ENCODE measurements at places on chromosomes 7 and 10.

DNA sequence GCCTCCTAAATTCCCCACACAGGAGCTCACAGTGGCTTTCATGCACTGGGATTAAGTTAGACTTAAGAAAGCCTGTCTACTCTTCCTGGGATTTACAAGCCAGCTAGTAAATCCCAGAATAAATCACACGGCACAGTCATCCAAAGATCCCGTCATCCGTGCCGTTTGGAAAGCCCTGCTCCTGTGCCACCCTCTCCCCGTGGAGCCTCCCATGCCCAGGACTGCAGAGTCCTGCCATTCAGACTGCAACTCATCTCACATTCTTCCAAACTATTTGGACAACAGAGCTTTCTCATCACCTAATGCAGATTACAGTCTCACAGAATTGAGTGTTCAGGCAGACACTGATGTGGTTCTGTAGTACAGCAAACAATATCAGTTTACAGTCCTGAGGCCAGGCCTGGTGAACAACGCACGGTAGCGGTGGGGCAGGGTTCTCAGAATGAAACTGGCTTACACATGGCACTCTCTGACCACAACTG lies 166.5 kb downstream of the EGFR start:
- no peak for DNase-seq

- DNase-seq: no peak
These were observed 5.9 kb upstream of the INHBA start for GRCh38 chr7:41708581-41709358.

DNA sequence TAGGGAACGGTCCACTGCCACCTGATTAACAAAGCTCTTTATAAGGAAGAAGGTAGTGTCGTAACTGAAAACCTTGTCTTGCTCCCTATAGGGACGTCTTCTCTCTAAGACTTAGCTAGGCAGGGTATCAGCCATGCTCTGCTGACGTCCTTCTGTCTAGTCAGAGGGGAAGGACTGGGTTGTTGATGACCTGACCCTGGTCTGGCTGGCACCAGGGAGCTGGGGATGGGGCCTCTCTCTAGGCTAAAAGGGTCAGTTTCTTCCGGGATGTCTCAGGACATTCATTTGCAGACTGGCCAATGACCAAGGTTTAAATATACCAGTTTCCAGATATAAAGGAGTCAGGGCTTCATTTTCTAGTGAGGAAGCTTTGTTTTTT lies 9.6 kb downstream of the CYP17A1 start:
- no peak for DNase-seq

DNA sequence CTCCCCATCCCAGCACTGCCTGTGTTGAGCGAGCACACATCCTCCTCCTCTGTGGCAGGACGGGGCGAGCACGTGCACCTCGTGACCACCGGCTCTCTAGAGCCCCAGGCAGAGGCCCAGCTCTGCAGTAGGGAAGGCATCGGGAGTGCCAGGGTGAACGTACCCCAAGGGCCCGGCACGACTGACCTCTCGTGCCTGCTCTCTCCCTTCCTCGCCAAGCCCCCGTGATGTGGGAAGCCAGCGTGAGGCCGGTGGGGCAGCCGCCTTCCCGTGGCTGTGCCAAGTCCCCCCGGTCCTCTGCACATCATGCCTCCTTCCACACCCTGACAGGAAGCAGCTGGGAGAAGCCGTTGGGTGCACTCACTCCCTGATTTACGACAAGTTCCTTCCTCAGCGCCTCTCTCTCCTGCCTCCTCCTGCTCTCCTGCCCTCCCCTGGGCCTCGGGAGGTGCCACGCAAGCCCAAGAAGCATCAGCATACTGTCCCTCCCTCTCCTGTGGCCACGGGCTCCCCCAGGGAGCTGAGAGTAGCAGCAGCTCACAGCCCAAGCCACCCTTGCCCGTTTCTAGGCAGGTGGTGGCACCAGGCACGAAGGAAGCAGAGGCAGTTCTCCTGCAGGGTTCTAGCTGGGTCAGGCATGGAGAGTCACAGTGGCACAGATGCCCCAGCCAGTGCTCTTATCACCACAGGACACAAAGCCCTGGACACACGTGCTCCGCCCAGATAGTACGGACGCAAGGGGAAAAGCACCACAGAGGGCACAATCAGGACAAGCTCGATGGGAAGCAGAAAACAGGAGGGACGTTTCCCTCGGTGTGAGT lies 47.0 kb downstream of the AMZ1 start:
- DNase-seq: no peak

- DNase-seq: peak; percentile 13
These were observed at the start of gene NMT2 for GRCh38 chr10:15168291-15168785. NMT2 (minus strand) TSS chr10:15168693; CDS start chr10:15168612, 81 bp downstream.

DNA sequence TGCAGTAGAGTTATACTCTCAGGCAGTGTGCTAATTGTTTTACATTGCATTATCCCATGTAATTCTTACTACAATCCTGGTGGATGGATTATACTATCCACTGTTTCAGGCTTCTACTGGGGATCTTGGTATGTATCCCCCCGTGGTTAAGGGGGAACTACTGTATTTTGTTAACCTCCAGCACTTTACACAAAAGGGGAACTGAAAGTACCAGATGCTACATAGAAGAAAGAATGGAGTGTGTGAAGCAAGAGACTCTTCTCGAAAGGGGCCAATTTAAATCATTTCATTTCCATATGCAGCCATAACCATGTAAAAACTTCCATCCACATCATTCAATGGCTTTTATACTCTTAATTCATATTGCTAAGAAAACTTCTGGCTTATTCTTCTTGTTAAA lies 69.4 kb downstream of the C1GALT1 start:
- no peak for DNase-seq

GRCh38 chr7:550881-551614 lies 31.4 kb upstream of the PDGFA start:
- no peak for DNase-seq

- DNase-seq: no peak
These were observed 113.7 kb downstream of the LHPP start for GRCh38 chr10:124575107-124576035.

DNA sequence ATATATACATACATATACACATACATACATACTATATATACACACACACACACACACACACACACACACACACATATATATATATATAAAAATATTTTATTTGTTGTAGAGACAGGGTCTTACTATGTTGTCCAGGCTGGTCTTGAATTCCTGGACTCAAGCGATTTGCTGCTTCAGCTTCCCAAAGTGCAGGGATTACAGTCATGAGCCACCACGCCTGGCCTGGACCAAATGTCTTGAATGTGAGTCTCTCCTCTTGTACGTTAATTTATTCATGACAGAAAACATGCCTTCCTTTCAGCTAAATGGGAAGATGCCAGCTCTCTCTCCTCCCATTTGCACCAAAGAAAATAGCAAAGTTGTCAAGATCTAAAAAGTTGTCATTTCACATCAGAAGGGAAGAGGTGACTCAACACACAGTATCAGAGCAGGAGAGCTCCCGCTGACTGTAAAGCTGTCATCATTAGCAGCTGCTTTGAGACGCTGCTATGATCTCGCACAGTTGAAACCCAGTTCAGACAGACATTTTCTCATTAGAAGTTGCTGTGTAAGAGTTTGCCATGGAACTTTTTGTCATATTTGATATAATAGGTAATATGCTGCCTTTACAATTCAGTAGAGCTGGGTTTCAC lies 224.3 kb downstream of the SFMBT2 start:
- DNase-seq: no peak

- DNase-seq: no peak
These were observed 85.5 kb downstream of the NKX6-2 start for GRCh38 chr10:132700156-132701098.

DNA sequence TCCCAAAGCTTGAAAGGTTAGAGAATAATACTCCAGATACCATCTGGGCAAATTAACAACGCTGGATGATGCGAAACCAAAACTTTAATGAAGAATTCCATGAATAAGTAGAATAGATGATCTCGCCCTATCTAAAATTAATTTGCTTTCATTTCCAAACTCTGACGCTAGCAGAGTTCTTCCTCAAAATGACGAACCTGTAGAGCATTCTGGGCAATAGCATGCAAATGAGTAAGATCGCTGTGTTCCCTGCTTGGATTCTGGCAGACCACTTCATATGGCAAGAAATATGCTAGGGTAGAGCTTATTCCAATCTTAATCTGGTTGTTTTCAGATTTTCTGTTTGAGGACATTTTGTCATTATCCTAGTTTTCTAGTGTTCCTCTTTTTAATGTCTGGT lies 36.1 kb upstream of the SMNDC1 start:
- no peak for DNase-seq

GRCh38 chr10:98488669-98489430 lies 42.1 kb upstream of the HPS1 start:
- DNase-seq: no peak

GRCh38 chr10:20839141-20839540 lies 58.0 kb downstream of the NEBL start:
- no peak for DNase-seq

GRCh38 chr7:1762238-1762945 lies 92.3 kb downstream of the ELFN1 start:
- no peak for DNase-seq

- DNase-seq: peak; percentile 26
These were observed 373.5 kb downstream of the RPS24 start for GRCh38 chr10:78407009-78407711.
